BJ (cell line): ENCODE measurements at places on chromosomes 6 and 20.
A peak's percentile ranks its signal among the peaks of the same experiment; 100 is the strongest.

DNA sequence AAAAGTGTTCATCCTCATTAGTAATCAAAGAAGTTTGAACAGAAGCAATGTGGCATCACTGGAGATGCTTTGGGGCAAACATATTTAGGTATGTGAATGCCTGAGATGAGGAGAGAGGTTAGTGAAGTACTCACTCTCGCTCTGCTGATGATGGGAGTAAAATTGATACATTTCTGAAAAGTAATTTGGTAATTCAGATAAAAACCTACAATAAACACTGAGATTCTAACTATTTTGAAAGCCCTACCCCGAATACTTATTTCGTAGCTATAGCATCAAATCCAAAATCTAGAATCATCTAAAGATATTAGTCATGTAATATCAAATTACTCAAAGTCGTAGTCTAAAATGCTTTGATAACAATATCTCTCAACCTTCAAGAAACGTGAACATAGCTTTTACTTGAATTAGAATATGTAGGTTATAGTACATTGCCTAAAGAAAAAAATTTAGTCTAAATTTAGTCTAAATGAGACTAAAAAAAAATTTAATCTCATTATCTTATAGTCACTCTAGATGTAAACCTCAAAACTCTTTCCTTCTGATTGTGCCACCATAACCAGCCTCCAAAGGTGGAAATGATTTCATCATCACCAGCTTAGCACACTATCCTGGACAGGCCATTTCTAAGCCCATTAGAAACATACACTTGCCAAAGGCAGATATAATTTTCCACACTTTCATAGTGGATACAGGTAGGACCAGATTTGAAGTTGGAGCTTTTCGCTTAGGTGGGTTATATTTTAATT lies 232.5 kb upstream of the TAB2 start:
- DNase-seq, result no peak

- no peak for DNase-seq
Observed at GRCh38 chr20:57160985-57161384, 105.5 kb downstream of the BMP7 start.

DNA sequence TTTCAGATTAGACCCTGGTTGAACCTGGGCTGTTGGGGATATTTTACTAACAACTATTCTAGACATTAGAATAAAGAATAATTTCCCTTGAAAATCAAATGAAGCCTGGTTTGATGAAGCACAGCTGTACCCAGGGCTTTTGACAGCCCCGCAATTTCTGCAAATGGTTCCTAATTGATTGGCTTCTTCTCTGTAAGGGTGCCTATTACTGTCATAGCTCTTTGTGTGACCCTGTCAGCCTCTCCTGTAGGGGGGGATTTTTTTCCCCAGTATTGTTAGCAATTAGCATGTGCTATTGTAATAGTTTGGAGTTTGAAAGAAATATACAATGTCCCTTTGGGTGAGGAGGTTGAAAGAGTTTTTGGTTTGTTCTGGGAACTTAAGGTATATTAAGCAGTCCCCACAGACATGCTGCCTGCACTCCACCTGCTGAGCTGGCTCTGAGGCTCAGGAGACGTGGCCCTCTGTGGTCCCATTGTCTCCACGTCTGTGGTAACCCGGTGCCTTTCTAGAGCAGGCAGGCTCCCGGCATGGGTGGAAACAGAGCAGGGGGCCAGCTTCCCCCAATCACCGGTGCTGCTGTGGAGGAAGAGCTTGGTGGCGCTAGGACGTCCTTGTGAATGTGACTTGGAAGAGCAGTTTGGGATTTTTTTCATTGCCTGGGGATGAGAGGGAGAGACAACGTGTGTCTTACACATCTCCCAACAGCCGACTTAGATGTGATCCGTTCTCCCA lies 47.3 kb upstream of the CLDN20 start:
- no peak for DNase-seq

DNA sequence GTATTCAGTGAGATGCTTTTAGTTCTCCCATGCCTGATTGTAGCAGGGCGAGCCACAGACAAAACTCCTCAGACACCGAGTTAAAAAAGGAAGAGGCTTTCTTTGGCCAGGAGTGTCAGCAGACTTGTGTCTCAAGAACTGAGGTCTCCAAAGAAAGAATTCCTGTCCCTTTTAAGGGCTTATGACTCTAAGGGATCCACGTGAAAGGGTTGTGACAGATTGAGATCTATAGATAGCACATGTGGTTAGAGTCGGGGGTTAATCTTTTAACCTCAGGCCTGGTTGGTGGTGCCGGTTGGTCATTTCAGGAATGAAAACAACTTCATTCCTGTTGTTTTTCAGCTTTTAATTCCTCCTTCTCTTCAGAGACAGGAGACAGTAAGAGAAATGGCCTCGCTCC lies 168.8 kb upstream of the GRIK2 start:
- no peak for DNase-seq

DNA sequence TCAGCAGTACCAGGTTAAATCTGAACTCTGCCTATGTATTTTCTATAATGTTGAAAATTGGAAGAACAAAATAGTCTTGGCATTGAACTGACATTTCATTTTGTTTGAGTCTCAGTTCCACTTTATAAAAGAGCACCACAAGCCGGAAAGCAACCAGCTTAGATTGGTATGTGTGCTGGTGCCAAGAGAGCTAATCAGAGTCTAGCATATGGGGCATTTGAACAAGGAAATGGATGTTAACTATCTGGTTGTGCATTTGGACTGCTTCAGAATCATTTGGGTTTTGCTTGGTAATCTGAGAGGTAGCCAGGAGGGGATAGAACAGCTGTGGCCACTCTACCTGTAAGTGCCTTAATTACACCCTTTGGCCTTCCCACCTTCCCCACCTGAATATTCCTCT lies 184.8 kb downstream of the GRIK2 start:
- no peak for DNase-seq

DNA sequence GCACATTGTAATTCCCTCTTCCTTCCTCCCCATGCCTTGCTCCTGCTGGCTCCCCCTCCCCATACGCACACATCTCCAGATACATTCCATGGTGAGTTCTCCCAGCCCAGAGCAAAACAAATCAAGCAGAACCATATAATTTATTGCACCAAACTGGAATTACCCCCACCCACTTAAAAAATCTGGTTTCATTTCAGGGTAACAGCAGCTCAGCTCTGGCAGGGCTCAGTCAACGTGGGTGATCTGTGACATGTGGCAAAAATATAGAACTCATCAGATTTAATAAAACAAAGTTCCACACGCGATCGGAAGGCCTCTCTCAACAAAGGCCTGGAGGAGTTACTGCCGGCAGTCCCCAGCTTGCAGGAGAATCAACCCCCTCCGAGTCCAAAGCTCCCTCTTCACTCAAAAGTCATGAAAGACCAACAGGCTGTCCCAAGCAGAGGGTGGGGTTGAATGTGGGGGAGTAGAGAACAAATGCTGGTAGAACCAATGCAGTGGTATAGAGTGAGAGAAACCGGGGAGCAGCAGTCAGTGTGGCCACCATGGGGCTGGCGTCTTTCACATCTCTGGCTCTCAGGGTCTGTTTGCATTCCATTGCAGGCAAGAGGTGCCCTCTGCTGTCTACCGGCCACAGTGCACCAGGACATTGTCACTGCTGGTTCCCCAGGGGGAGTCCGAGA lies 323.3 kb upstream of the NT5E start:
- DNase-seq, result no peak

DNA sequence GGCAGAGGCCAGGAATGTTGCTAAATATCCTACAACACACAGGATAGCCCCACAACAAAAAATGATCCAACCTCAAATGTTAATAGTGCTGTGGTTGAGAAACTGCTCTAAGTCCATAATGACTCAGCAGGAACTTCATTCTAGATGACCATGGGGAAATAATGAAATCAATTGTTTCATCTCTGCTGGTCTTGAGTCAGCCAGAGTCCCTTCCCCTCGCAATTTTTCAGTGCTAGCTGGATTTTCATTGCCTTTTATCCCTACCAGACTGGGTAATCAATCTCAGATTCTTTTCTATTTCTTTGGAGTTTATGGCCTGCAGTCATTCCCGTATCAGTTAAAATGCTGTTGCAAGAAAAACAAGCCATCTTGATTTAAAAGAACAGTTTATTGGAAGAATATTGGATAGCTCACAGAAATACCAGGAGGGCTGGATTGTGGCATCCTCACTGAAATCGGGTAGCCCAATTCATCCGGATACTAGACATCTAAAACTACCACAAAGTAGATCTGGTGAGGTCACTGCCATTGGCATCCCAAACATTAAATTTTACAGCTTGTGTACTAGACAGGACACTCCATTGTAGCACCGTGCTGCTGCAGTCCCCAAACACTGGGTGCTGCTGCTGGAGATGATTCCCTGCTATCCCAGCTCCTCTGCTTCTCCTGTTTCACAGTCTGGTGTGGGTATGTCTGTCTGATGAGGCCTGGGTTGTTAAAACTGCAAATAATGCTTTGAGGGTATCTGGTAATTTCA lies 30.3 kb upstream of the POPDC3 start:
- peak; percentile 50 for DNase-seq

DNA sequence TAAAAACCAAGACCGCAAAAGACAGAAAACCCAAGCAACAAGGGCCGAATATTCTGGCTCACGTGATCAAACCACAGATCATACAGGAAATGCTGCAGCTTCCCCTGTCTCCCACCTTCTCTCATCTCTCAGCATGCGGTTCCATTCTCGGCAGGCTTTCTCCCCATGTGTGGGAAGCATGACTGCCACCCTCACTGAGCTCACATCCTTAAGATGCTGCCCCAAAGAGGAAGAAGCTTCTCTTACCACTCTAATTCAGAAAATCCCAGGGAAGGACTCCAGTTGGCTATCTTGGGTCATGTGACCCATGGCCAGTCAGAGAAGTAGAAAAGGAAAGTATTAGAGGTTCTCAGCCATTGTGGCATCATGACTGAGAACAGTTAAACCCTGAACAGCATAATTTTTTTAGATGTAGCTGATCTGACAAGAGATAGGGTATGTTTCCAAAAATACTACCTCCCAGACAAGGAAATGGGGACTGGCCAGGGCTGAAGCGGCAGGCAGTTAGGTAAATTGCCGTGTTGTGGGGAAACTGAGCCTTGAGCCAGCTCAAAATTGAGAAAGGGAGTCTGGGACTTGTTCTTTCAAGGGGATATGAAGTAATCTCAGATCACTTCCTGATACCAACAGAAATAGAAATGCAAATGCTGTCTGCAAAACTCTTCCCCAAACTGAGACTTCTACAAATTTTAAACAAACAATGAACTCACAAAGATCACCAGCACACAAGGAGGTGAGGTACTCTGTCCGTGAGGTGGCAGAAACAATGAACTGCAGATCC lies 37.1 kb upstream of the GRM4 start:
- DNase-seq, result no peak

GRCh38 chr6:110944681-110945151 lies 13.8 kb upstream of the GTF3C6 start:
- DNase-seq, result peak; percentile 74

GRCh38 chr20:58098571-58098970 lies 129.9 kb downstream of the ANKRD60 start:
- DNase-seq, result no peak

- DNase-seq, result no peak
Observed at GRCh38 chr6:135113860-135114259, 59.2 kb upstream of the HBS1L start.

DNA sequence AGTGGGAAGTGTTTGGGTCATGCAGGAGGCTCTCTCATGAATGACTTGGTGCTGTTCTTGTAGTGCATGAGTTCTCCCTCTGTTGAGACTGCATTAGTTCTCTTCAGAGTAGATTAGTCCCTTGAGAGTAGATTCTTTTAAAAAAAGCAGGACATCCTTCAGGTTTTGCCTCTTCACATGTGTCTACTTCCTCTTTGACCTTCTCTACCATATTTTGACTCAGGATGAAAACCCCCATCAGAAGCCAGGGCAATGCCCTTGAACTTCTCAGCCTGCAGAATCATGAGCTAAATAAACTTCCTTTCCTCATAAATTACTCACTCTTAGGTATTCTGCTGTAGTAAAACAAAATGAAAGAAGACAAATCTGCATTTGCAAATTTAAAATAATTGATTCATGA lies 170.3 kb downstream of the CD109 start:
- DNase-seq, result no peak

- no peak for DNase-seq
Observed at GRCh38 chr6:137664183-137664582, 170.0 kb upstream of the OLIG3 start.

GRCh38 chr6:168037242-168037641 lies 39.8 kb downstream of the KIF25 start:
- DNase-seq, result no peak

DNA sequence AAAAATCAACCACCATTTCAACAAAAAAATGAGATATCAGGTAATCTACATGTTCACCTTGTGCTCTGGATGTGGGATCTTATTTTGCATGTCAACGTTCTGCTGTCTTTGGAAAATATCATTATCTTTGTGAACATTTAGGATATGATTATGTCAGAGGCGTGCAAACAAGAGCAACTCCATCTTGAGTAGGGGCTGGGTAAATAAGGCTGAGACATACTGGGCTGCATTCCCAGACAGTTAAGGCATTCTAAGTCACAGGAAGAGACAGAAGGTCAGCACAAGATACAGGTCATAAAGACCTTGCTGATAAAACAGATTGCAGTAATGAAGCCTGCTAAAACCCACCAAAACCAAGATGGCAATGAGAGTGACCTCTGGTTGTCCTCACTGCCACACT lies 28.8 kb upstream of the ZBTB24 start:
- no peak for DNase-seq

DNA sequence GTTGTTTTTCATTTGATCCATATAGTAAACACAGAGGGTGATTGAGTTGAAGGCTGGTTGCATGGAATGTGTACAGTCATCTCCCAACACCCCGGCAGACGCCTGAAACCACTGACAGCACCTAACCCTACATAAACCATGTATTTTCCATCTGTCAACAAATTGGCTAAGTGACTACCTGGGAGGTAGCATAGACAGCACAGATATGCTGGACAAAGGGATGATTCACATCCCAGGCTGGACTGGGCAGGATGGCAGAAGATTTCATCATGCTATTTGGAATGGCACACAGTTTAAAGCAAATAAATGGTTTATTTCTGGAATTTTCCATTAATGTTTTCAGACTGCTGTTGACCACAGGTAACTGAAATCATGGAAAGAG lies 4.4 kb upstream of the VIP start:
- no peak for DNase-seq

DNA sequence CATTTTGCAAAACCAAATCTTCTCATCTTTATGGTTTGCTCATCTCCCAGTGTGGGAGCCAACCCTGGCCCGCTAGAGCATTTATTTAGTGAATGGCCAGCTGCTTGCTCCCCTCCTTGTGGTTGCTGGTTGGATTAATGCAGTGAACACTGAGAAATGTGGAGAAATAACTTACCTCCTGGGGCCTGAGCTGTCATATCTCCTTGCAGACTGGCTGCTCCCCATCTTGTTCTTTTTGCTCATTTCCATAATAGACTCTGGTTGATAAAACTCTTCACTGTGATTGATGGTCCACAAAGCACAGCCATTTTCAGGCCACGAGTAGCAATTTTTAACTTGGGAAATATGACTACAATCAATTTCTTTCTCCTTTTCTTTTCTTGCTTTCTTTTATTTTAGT lies 1078.5 kb upstream of the FLRT3 start:
- DNase-seq, result no peak
